ENCODE measurements at places on chromosomes 12 and 14. TPM values are rescaled to one million over a fixed set of nuclear protein-coding genes. Genes with fewer than 3 reads are reported as not detected.
A peak's percentile ranks its signal among the peaks of the same experiment; 100 is the strongest.

GRCh38 chr12:50824914-50825313 lies 17.8 kb upstream of the TMPRSS12 start:
- no peak for DNase-seq

- peak; percentile 37 for DNase-seq
Measured at GRCh38 chr14:65101631-65102440, 481 bp downstream of the MAX start.

The ZNF219 gene
- total RNA-seq = 8.6 TPM

- no peak for DNase-seq
Measured at GRCh38 chr12:6295094-6295811, 15.2 kb upstream of the PLEKHG6 start.

- no peak for DNase-seq
Measured at GRCh38 chr14:54660604-54661111, 93.7 kb downstream of the SAMD4A start.
